ENCODE measurements at places on chromosomes 11 and 22. TPM values are rescaled to one million over a fixed set of nuclear protein-coding genes. Genes with fewer than 3 reads are reported as not detected.

Gene MMP7
- total RNA-seq, result not detected

Gene TUB
- 0.11 TPM for total RNA-seq

Gene EIF3M
- total RNA-seq, result 419 TPM

Gene TEX54
- 0.50 TPM for total RNA-seq

Gene ANO5
- not detected for total RNA-seq

Gene CCDC87
- total RNA-seq, result 0.27 TPM

Gene IRF7
- total RNA-seq, result 18.0 TPM

Gene PARVA
- 0.07 TPM for total RNA-seq

Gene CNTF
- 3.4 TPM for total RNA-seq

Gene MRGPRX3
- not detected for total RNA-seq

Gene OR51E2
- not detected for total RNA-seq

Gene SWAP70
- total RNA-seq, result 7.8 TPM

Gene OR52I1
- total RNA-seq, result not detected

Gene TMPRSS4
- not detected for total RNA-seq

Gene CCDC188
- total RNA-seq, result not detected

Gene SERHL2
- 1.3 TPM for total RNA-seq

All from CD8-positive, alpha-beta memory T cell (primary cell).